NCI-H1436 (cell line): ENCODE measurements at places on chromosomes 6 and 20.

DNA sequence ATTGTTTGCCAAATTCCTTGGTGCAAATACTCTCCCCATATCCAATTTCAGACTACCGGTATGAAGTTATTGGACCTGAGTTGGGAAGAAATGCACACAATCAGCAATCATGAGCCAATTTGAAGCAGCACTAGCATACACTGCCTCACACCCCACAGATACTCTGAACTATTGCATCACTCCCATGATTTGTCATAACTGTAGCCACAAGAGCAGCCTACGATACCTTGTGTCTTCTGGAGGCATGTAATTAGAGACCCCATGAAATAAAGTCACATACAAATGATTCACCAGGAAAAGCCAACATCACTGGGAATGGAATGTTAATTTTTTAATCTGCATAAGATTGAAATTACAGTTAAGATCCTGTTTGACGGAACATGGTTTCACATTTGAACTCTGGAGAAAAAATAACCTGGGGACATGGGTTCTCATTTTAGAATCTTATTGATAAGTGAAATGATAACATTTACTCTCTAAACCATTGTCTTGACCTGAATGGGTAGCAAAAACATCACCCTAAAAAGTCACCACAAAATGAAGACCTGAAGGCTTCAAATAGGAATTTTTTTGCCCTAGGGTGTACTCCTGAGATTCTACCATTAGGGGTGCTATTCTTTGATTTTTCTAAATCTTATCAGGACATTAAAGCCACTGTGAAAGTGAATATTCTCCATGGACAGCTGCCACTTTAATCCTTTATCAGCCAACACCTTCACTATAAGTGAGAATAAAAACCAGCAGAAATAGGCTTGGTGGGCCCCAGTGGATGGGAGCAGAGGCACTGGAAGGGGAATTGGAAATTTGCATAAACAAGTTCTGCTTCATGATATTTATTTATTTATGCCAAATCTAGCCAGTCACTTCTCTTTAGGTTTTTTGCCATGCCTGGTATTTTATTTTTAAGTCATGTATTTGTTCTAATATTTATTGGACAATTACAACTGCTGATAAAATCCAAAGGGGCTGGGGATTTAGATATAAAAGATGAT, 34.5 kb upstream of the HBS1L start:
- peak; percentile 17 for DNase-seq

- no peak for DNase-seq
Measured at GRCh38 chr20:35252037-35252461, 25.6 kb downstream of the MMP24 start.

DNA sequence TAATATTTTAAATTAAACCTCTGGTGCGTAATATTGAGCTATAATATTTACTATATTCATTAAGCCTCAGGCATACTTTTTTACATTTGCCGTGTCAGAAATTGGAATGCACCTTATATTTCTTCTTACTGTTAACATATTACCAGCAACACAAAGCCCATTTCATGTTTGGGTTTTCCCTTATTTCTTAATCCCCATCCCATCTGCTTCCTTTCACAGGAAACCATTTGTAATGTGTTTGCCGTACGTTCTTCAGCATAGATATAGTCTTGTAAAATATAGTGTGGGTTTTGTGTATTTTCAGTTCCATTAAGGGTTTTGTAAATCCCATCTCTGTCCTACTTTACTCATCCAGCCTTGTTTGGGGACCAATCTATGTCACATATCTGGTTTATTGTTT, 6.5 kb downstream of the EYS start:
- no peak for DNase-seq

- DNase-seq = no peak
Measured at GRCh38 chr20:38242848-38243708, 17.5 kb downstream of the KIAA1755 start.

DNA sequence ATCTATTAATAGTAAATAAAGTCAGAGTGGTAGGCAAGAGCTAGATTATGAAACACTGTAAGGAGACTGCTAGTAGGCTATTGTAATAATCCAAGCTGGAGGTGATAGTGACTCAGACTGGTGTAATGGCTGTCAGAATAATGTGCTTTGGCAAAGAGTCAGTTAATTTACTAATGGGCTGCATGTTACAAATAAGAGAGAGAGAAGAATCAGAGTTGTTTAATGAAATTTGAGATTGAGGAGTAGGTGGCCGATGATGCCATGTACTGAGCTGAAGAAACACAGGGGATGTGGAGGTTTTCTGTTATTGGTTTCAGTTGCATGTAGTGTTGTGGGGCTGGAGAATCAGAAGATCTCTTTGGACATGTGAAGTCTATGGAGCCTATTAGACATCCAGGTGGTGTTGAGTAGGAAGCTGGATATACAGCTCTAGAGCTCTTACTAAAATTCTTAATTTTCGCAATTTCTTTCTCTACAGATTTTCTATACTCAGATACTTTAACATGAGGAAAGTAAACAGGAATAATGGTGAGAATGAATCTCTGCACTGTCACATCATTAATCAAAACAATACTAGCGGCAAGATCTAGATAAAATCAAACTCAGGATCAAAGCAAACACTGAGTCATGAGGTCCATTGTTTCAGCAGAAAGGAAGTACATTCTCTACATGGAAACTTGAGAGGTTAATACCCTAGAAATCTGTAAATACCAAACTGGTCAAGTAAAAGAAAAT, 167.7 kb downstream of the SIM1 start:
- DNase-seq = peak; percentile 26

DNA sequence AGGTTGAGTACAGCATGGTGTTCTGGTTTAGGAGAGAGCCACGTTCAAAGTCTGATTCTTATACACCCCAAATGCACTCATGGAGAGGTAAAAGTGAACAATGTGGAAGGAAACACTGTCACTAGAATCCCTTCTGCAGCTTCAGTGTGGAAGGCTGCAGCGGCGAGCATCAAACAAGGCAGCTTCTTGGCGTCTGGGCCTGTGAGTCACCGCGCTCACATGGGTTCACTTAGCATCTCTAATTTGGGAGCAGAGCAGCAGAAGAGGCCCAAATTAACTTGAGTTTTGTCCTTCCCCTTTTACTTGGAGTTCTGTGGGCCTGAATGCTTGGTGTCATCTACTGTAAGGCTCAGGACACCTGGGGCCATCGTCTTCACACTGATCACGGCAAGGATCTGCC, 10.9 kb upstream of the E2F1 start:
- DNase-seq = no peak

DNA sequence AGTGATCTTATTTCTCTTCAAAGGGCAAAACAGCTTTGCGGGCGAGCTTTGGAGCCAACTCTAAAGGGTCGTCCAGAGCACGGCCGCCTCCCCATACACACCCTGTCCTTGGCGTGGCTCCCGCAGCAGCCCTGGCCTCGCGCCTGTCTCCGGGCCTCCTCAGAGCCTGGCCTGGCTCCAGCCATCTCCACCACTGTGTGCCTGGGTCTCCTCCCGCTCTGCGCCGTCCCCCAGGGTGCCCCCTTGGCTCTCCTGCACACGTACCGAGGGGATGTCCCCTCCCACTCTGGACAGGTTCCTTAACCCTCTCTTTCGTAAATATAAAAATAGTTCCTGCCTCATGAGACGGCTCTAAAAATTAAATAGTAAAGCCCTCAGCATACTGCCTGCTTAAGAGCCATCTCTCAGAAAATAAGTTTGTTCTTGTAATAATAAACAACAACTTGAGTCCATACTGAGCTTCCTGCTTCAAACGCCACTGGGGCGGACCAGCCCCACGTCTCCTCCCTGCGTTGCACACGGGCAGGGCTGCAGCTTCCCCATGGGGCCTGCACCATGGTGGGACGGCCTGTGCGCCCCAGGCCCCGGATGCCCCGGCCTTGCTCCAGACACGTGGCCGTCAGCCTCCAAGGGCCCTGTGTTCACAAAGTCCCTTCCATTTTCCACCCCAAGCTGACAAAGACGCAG, 226.2 kb downstream of the TTLL2 start:
- DNase-seq = no peak

DNA sequence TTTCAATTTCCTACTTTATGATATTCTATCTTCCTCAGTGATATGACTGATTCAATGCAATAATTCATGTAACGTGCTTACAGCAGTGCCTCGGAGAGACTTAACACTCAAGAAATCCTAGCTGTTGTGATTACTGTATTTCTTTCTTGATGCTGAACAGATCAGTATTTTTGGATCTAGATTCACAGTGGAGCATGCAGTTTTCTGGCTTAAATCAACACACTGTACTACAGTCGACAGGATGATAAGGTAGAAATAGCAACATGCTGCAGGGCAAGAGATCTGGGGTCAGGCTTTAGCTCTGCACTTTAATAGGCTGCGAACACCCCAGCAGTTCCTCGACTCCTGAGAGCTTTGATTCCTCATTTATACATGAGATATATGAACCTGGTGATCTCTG, 161.0 kb downstream of the AIG1 start:
- no peak for DNase-seq

GRCh38 chr6:142953373-142954273, 8.6 kb upstream of the HIVEP2 start:
- DNase-seq = no peak

- no peak for DNase-seq
Measured at GRCh38 chr20:57265997-57266290, 497 bp downstream of the BMP7 start.

DNA sequence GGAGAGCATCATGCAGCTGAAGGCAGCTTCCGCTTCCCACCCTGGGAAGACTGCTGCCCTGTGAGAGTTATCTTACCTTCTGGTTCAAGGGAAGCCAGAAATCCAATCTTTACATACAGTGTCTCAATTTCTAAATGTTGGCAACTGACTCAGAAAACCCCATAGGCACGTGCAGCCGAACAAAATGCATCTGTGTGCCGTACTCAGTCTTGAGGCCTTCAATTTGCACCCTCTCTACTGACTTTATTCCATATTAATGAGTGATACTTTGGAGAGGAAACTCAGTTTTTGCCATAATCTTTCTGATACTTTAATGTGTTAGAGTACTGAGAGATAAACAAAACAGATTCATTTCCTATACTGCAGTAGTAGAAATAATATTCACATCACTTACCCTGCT, 172.5 kb upstream of the C6orf118 start:
- DNase-seq = no peak

DNA sequence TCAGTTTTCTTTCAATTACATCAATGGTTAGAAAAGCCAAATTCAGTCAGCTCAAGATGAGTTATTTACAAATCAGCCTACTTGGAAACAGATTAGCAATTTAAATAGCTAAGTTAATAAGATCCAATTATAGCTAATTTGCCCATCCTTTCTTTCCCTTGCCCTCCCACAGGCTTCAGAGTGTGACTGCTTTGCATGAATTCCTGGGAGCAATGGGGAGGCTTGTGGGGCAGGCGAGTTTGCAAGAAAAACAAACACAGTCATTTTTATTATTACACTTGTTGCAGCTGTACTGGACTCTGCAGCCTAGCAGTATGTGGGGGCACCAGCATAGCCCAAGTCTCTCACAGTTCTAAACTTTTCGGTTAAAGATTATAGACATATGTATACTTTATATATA, 219.0 kb downstream of the NKAIN2 start:
- DNase-seq = peak; percentile 33

- no peak for DNase-seq
Measured at GRCh38 chr20:61391812-61392520, 139.9 kb downstream of the CDH4 start.

- DNase-seq = peak; percentile 21
Measured at GRCh38 chr6:38570750-38571149, 69.0 kb downstream of the BTBD9 start.

DNA sequence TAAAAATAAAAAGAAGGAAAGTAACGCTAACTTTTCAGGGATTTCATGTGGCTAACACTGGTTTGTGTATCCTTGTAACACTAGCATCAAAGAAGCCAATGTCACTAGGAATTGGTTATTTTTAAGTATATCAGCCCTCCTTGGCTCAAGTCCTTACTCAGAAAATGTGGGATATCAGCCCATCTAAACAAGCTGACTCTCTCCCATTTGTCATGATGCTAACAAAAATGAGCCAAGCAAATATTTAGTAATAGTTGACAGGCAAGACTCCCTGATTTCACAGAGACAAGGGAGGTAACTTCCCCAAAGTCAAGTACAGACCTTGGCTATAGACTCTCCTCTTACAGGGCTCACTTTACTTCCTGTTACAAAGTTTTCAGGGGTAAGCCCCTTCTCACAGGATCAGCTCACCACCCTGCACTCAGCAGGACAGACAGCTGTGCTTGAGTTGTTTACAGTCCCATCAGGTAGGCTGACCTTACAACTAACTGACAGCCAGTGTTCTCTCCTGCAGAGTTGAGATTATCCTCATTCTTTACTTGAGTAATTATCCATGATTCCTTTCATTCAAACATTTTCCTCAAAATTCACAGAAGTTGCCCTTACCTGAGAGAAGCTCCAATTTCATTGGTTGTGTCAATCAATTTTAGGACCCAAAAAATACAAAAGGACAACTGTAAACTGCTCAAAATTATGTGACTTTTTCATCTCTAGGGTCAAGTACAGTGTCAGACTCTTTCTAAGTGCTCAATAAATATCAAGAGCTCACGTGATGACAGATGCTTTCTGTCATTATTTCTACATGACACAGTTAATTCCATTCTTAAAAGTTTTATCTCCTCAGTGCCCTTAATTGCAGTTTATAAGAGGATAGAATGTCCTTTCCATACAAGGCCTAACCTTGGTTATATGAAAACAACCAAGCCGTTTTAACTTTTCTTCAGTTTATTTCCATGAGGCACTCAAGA, 38.1 kb upstream of the BMP5 start:
- DNase-seq = no peak

- no peak for DNase-seq
Measured at GRCh38 chr6:129120856-129121638, 238.1 kb downstream of the LAMA2 start.

DNA sequence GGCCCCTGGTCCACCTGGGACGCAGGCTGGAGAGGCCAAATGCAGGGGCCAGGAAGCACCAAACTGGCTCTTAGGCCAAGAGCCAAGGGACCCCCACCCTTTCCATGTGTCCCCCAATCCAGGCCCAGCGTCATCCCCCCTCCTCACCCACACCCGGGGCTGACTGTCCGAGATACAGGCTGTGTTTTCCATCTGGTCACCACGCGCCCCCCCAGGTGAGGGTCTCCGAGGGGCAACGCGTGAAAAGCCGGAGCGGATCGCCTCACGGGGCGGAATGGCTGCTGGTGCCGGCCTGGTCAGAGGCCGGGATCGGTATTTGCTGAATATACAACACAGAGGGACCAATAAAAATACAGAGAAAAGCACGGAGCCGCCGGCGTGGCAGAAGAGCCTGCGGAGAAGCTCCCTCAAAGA, 5.2 kb upstream of the ABHD16B start:
- DNase-seq = no peak

DNA sequence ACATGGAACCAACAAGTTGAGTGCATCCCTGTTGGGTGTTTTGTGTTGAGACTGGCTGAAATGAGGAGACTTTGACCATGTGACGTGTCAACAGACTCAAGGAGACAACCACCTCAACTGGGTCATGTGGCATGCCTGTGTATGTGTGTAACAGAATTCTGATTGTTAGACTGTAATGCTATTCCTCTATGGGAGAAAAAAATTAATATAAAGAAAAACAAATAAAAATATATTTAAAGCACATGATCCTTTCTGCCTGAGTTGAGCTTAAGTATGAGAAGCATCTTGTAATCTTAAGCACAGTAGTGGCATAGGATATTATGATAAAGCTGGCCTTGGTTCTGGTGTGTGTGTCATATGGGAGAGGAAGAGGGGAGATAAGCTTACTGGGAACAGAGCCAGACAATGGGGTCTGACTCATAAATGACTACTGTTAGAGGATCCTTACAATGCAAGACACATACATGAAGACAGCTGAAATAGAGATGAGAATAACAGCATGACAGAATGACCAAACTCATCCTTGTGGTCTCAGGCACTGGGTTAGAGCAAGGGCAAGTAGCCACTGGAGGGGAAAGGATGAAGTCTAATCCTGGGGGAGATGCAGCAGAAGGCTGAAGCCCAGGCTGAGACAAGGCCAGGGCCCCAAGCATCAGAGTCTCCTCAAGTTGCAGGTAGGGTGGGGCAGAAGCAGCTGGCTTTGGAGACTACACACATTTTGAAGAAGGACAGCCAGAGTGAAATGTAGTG, 9.2 kb downstream of the TP53INP2 start:
- DNase-seq = no peak
